ENCODE measurements at places on chromosomes 1 and 21.

DNA sequence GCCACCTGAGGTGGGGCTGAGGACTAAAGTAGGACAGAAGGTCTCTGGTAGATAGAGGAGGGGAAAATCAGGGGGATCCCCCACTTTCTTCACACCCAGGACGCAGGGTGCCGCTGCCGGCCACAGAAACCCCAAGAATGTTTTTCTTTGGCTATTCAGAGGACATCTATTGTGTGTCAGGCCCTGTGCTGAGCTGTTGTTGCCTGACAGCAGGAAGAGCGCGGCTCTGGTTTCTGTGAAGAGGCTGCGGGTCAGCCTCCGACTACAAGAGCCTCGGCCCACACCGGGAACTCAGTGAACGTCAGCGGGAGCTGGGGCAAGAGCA lies 407 bp upstream of the PIGV start:
- DNase-seq: no peak

DNA sequence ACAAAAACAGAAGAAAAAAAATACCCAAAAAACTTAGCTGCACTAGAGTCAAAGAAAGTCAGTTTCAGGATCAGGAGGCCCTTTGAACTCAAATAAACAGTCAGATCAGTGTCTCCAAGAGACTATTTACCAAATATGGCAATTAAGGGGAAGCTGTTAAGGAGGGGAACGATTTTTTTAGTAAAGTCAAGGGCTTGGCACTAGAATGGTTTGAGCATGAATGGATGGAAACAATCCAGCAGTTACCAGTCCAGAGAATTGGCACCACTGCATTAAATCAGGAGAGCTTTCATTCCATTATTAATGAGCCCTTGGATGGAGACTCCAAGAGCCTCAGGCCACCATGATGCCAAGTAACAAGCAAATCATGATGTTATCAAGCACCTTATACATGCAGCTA lies 7.2 kb downstream of the TRAPPC3 start:
- DNase-seq: peak; percentile 19

GRCh38 chr1:112711041-112711440 lies 4.1 kb downstream of the PPM1J start:
- no peak for DNase-seq

- DNase-seq: no peak
Measured at GRCh38 chr1:53641481-53642214, 97.3 kb downstream of the GLIS1 start.

GRCh38 chr1:45032837-45033236 lies 20.8 kb downstream of the UROD start:
- no peak for DNase-seq

GRCh38 chr1:212683357-212683722 lies 16.3 kb downstream of the BATF3 start:
- peak; percentile 91 for DNase-seq

DNA sequence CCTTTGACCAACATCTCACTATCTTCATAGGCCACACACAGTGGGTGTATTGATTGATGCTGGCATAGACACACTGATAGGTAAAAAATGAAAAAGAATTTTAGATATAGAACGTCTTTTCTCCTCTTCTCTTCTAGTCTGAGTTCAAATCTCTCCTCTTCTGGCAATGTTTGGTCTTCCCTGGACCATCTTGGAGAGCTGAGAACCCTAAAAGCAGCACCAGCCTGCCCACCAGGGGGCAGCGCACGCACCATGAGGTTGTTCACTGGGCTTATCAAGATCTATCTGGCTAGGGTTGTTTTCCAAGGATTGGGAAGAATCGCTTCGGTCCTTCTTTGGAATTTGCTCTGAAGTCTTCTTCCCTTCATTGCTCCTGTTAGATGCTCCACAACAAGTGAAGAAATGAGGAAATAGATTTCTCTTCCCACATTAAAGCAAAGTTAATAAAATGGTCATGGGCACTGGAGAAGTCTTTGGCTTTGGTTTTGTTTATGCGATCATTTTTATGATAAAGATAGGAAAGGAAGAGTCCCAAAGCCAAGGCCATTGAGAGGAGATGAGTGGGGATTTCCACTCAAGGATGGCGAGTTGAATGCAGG lies 104.0 kb upstream of the OLIG2 start:
- DNase-seq: peak; percentile 34

DNA sequence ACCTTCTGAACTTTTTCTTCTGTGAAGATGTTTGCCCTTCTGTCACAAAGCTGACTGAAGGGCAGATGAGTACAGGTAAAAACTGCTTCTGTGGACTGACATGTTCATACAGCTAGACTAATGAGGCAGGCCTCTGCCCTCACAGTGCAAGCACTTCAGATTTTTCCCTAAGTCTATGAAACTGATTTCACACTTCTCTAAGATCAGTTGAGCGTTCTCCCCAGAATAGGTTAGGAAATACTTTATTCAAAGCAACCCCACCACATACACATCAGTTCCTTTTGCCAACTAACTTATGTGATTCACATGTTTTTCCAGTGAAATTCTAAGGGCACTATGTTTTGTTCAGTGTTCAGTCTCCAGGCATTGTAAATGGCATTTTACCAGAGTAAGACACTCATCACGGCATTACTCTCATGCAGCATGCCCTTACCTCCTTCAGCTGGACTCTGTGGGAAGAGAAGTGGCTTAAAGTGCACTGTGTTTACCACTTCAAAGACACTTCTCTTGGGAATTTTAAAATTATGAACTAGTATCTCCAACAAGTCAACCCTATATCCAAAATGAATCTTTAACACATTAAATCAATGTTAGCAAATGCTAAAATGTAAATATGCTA lies 5.4 kb upstream of the PSMG1 start:
- DNase-seq: no peak

DNA sequence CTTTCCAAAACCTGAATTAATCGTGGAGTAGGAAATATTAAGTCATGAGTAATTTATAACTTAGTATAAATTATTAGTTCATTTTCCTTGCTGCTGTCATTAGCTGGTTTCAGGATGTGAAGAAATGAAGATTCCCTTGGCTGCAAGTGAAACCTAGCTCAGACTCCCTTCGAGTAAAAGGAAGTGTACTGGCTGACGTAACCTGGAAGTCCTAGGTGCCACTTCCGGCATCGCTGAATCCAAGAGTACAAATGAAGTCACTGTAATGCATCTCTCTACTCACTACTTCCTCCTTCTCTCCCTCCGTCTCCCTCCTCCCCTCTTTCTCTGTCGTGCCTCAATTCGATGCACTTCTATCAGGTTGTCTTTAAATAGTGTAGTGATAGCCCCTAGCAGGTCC lies 28.8 kb downstream of the ZP4 start:
- DNase-seq: peak; percentile 83

DNA sequence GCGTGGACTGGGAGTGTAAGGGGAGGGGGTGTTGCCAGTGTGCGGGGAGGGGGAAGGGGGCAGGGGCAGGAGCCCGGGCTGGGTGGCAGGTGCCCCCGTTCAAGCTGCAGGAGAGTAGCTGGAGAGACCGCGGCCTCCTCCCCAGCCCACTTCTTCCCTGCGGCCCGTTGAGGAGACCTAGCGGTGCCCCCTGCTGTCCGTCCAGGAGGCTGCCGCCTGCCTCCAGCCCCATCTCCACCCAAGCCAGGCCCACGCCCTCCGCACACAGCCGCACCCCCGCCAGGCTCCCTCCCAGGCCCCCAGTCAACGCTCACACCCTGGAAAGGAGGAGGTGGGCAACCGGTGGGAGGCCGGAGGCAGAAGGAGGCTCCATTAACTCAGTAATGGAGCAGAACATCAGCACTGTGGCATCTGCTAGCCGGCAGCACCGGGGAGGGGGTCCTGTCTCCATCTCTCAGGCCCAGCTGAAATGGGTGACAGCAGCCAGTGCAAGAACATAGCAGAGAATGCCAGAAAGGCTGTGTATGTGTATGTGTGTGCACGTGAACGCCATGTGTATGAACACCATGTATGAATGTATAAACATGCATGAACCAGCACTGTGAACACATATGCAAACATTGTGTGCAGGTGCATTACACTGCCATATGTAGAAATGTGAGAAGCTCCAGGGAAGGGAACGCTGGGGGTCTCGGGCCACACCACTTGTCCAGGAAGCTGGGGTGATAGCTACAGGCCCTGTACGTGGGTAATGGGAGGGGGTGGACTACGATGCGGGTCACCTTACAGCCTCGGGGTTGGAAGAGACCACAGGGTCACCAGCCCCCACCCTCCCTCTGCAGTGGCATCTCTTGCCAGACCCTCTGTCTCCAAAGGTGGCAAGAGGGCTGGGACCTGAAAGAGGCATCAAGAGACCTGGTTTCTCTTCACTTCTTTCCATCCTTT lies 84.6 kb downstream of the SYT2 start:
- peak; percentile 60 for DNase-seq

- no peak for DNase-seq
Measured at GRCh38 chr1:87513966-87514660, 185.4 kb downstream of the LMO4 start.

DNA sequence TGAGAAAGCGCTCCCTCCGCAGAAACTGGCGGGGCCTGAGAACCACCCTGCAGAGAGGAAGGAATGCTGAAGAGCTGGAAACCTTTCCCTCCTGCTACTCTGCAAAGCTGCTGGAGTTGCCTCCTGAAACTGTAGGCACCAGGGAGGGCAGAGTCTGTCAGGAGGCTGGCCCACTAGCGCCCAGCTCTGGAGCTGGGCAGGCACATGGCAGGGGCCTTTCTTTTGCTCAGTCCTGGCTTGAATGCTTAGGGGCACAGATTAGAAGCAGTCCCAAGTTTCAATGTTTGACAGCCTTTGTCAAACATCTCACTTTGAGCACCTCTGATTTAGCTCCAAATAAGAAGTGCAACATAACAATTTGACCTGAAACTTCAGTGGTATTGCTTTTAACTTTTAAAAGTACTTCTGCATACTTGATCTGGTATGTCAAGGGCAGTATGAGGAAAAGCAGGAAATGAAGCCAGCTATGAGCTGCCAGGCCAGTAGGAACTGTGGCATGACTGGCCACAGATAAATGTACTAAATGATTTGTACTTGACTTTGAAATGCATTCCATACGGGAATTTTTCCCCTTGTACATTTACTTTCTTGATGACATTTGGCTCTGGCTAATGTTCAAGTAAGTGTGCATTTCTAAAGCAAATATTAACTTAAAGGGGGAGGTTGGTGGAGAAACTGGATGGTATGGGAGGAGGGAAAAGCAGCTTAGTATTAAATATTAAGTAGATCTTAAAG lies 7.2 kb downstream of the C1orf116 start:
- DNase-seq: peak; percentile 48

- DNase-seq: no peak
Measured at GRCh38 chr1:19616489-19616888, 27.6 kb upstream of the NBL1 start.

DNA sequence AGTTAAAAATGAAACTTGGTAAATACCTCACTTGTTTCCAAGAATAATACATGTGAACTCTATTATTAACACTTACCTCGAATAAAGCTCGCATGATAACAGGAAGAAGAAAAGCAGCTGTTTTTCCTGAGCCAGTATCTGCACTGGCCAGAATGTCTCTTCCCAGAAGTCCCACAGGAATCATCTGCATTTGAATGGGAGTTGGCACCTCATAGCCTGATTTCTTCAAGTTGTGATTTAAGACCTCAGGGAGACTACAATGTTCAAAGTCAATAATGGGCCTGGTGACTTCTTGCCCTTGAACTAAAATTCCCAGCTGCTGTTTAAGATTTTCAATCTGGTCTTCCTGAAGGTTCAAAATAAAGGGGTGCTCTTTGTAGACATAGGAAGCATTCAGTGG lies 3.8 kb downstream of the DDX59 start:
- no peak for DNase-seq

DNA sequence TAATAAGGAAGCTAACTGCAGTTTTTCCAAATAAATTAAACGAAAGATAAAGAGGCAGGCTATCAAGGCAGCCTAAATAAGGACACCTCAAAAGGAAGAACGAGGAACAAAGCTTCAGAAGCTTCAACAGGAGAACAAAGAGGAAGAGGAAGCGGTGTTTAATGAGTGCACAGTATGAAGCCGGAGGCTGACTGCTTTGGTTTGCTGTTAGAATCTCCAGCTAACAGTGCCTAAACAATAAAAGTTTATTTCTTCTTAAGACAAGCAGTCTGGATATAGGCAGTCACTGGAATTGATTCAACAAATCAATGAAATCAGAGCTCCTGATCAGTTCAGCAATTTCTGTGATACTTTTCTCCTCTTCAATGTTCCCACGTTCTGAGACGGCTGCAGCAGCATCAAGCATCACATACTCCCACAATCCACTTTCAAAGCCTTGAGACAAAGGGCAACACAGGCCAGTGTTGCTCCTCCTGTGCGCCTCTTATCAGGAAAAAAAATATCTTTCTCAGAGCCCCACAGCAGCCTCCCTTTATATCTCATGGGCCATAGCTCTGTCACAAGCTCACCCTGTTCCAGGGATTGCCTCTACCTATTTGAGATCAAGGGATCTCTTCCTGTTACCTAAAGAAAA lies 365.6 kb upstream of the ST6GALNAC5 start:
- peak; percentile 35 for DNase-seq

All from MV-4-11 (cell line).